NCI-H748 treated with DMSO at 0.1 percent for 48 hours (cell line): ENCODE measurements at places on chromosomes 2 and 18.

- DNase-seq = no peak
These were observed 53.6 kb upstream of the HNMT start for GRCh38 chr2:137910641-137911040.

DNA sequence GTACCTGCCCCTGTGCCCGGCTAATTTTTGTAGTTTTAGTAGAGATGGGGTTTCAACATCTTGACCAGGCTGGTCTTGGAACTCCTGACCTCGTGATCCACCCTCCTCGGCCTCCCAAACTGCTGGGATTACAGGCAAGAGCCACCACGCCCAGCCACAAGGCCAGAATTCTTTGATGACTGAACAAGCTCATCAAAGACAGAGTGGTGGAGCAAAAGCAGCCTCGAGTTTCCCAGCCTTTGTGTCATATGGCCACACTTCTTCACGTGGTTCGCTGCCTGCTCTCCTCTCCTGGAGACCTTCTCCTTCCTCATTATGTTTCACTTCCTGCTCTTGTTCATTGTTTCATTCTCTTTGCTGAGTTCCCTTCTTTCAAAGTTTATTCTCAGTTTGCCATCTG is 9.9 kb upstream of the NPC1 start:
- no peak for DNase-seq

DNA sequence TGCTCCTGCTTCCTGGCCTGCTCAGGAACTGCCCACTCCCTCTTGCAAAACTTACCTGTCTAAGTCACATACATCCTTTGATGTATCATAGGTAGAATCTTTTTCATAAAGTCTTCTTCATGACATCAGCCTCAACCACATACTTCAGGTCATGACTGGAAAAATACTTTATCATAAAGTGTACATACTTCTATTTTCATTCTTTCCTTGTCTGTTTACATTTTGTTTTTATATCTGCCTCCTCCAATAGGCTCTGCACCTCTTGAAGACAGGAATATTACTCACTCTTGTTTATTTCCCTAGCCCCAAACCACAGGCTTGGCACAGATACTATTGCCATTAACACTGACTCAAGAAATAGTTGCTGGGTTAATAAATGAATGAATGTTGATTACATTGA is 43.6 kb upstream of the ZNF804A start:
- no peak for DNase-seq

- DNase-seq = no peak
These were observed 5.9 kb upstream of the CERS6 start for GRCh38 chr2:168450171-168450570.

DNA sequence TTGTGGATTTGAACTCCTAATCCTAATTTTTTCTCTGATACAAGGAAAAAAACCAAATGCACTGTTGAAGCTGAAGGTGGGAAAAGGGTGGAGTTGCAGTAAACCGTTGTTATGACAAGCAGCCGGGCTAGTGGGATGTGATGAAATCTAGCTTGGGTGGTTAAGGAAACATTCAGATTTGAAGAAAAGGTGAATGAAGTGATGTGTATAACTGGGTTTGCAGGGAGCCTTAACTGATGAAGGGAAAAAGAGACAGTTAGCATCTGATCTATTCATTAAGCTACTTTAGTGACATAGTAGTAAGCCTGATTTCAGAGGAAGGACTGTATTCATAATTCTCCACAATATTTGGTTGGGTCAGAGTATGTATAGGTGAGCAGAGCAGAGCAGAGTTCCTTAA is 3.5 kb downstream of the EML6 start:
- DNase-seq = no peak

GRCh38 chr2:126145752-126146151 is 510.2 kb upstream of the GYPC start:
- DNase-seq = no peak

GRCh38 chr18:79614211-79614955 is 65.2 kb upstream of the CTDP1 start:
- DNase-seq = no peak

DNA sequence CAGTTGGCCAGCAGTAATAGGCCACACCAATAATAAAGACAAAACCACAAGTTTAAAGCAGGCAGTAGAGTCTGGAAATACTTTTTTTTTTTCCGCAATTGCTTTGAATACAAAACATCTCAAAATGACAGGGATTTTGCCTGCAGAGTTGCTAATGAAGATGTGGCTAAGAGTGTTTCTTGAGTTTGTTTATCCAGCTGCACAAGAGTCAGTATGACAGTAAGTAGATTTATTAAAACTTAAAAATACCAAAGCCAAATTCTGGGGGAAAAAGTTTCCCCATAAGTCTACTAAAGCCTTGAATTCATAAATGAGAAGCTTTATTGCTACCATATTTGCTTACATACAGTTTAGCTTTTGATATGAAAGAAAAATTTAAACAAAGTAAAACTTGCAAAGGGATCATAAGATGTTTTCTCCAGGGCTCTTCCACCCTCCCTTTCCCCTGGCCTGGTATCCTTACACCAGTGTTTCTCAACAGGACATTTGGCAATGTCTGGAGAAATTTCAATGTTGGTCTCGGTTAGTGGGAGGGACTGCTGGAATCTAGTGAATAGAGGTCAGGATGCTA is 3.9 kb upstream of the DSEL start:
- DNase-seq = no peak

DNA sequence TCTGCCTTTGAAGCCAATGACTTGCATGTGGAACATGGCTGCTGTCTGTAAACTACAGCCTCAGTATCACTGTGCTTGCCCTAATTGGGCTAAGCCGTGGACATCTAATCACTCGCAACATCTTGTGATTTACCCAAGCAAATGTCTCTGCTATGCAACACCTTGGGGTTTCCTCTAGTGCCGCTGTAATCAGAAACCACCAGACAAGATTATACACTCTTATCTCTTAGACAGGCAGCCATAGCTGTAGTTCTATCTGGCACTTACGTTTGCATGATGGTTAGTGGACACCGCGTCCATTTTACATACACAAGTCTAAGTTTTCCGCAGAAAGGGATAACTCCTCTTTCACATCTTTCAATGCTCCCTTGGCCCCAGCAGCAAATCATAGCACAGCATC is 204.3 kb upstream of the CCDC68 start:
- DNase-seq = no peak

GRCh38 chr2:2191110-2191707 is 139.9 kb downstream of the MYT1L start:
- DNase-seq = no peak

DNA sequence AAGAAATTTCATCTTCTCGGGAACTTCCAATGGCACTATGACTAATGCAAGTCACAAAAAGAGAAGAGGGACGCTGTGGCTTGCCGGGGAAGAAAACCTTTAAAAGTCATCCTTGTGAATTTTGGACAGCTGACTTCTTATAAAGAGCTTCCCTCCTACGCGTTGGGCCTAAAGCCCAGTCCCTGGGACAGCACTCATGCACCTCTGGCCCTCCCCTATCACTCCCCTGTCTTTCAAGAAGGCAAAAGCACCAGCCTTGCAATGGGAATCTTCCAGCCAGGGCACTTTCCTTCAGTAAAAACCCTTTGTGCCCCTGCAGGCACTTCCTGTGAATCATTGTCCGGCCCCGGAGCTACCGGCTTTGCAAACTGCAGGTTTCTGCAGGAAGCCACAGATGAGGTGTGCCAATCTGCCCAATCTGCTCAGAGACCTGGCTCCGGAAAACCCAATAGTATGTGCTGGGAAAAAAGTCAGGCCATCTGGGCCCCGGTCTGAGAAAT is 7.1 kb downstream of the MREG start:
- no peak for DNase-seq

- DNase-seq = no peak
These were observed 23.2 kb downstream of the CTIF start for GRCh38 chr18:48562075-48562474.

GRCh38 chr2:61857224-61857623 is 3.4 kb upstream of the FAM161A start:
- no peak for DNase-seq

DNA sequence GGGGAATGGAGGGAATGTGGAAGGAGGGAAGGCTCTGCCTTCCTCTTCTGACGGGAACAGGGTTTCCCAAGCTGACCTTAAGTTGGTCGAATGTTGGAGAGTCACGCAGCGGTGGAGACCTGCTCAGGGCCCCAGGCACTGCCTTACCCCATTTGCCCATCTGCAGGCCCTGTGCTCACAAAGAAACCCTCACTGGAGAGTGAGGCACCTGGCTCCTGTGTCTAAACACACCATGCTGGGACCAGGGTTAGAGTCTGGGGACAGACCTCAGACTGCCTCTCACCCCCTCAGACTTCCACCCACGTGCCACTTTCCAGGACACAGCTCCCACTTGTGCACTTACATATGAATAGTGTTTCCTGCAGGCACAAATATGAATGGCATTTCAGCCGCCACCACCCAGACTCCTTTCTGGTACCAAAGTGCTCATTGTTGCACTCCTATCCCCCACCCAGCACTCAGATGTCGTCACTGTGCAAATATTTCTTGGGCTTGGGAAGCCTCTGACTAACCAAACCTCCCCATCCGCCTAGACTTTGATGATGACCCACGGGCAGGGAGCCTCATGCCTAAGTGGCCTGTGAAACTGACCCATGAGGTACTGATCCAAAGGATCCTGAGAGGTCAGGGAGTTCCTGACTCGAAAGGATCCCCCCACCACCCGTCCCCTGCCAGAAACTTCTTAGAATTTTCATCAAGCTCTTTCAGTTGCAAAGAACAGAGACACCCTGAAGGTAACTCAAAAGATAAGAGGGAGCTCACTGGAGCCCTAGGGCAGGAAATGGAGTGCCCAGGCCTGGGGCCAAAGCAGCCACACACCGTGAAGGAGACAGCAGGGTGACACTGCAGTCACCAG is 78.3 kb downstream of the STPG4 start:
- no peak for DNase-seq

- DNase-seq = no peak
These were observed 95.9 kb downstream of the AOX1 start for GRCh38 chr2:200681697-200682096.

GRCh38 chr2:18362696-18363095 is 197.8 kb downstream of the RDH14 start:
- no peak for DNase-seq
